ENCODE measurements at places on chromosomes 4 and X.

DNA sequence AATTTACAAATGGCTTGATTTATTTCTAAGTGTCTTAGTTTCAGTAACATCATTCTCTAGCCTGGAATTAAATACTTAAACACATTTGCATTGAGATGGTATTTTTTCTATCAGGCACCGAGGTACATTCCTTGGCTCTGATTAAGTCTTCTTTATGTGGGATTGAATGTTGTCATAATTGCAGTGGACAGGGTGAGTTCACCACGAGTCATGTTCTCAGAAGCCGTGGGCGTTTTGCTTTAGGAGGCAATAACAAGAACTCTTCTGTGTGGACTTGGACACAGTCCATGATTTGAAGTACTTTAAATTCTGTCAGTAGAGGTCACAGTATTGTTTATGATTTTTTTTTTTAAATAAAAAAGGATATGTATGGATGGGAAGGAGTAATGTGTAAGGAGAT, 57.1 kb upstream of the EFHC2 start:
- DNase-seq, result no peak

GRCh38 chrX:19121898-19122640, at the start of gene ADGRG2:
Gene ADGRG2 (minus strand): TSS chrX:19122468. CDS start chrX:19068834, 53,634 bp downstream.
- no peak for DNase-seq

DNA sequence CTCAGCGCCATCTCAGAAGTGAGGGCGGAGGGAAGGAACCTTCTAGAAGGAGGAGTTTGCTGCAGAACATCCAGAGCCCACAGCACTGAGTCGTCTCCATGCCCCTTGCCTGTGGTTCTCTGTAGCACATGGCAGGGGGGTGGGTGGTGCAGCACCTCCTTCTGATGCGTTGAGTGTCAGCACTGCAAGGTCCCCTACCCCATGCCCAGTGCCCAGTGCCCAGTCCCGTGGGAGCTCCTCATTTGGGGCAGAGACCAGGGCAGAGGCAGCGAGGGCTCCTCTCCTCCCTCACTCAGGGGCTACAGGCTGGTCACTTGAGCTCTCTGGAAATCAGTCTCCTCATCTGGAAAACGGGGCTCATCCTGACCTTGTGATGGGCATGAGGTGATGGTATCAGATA, 78.1 kb downstream of the HTRA3 start:
- no peak for DNase-seq

- DNase-seq, result no peak
Observed at GRCh38 chr4:76548704-76549103, 113.7 kb downstream of the SHROOM3 start.

DNA sequence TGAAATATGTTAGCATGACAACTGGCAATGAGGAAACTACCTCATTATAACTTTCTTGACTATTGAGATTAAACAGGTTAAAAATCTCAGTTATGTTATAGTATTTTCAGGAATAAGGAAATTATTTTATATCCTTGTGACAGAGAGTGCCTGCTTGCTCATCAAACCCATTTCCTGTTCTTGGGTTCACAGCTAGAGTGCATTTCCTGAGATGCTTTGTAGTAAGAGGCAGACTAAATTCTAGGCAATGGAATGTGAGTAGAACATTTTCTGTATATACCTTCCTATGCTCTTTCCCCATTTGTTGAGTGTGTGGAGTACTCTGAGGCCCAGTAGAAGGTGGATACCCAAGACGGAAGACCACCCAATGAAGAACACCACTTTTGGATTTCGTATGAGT, 96.9 kb upstream of the CASK start:
- no peak for DNase-seq

GRCh38 chr4:118354913-118355312, 2.1 kb upstream of the PRSS12 start:
- DNase-seq, result no peak

DNA sequence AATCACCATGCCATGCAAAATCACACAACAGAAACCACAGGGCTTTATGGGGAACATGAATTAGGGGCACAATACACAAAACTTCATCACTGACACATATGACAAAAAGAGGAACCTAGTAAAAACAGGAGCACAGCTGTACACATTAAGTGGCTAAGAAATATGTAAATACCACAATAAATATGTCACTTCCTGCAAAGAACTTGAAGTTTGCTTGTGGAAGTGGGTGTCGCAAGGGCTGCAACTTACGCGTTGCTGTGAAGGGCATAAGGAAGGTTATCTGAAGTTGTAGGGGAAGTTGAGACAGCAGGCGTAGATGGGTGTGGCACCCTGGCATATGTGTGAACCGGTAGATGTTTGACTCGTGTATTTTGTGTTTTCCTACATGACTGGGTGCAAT, 42.4 kb downstream of the CLCN4 start:
- DNase-seq, result no peak

GRCh38 chr4:149031399-149031798, 589.2 kb upstream of the NR3C2 start:
- no peak for DNase-seq

- DNase-seq, result peak; percentile 69
Observed at GRCh38 chr4:110196871-110197528, 1.4 kb downstream of the ELOVL6 start.

DNA sequence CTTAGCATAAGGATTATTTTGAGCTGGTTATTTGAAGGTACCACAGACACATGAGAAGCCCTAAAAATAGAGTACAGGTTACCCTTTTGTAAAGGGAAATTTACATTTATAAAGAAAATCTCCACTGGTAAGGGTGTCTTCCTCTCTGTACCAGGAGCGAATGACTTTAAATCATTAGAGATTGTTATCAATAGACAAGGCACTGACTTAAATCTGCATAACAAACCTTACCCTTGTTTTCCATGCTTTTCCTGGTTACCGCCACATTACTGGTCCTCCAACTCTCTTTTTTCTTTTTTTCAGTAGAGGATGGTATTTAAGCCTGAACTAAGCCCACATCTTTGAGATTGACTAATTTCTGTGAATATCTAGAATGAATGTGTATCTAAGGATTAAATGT, 129.8 kb downstream of the SLC7A11 start:
- DNase-seq, result no peak

GRCh38 chr4:138035781-138036258, 206.3 kb downstream of the SLC7A11 start:
- DNase-seq, result no peak

DNA sequence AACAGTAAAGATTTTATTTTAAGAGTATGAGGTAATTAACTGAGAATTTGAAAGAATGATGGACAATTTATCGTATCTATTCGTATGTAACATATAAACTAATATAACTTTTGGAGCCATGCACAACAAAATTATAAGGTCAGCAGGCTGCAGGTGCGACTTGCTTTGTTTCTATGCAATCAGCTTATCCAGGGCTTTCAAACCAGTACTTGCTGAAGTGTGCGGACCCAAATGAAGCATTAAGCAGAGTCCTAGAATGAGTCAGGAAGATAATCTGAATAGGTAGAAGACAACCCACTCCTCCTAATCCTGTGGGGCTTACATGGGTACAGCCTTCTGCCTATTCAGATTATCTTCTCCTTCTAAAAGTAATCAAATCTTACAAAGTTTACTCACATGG, 2.1 kb downstream of the NSD2 start:
- DNase-seq, result no peak

DNA sequence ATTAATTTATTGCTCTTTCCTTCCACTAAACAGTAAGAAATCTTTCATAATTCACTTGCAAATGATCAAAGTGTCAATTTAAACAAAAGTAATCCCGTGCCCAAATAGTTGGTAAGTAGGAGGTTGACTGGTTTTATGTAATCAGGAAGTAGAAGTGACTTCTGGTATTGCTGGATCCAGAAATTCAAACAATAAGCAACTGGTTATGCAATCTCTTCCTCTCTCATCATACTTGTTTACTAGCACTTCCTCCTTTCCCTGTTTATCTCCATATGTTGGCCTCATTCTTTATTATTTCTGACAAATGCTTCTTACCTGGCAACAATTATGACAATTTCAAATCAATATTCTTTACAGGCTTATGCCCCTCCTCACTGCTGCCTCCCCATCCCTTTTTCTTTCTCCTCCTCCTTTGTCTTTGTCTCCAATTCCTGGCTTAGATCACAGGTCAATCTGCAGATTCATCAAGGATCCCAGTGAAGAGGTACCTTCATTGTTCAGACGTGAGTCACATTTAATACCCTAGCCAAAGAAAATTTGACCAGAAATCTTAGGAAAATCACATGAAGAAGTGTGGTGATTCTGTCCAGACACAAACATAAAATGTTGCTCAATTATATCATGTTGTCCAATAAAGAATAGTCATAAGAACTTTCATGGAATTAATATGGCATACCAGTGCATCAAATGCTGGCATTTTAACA, 323.2 kb upstream of the PCDH7 start:
- no peak for DNase-seq

DNA sequence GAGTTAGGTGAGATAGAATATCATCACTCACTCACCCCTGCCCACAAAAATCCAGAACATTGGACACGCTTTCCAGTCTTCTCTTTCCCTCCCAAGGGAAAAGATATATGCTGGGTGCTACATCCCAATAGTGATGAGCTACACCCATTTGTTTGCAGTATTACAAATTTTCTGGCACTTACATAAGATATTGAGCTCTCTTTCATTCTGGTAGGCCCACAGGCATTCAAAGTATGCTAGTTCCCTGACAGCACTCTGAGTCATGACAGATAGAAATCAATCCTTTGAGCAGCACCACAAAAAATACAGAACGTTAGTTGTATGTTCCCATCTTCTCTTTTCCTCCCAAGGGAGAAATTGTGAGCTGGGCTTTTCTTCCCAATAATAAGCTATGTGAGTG, 477.6 kb upstream of the GRID2 start:
- no peak for DNase-seq

- no peak for DNase-seq
Observed at GRCh38 chrX:134388161-134389109, 71.5 kb upstream of the HPRT1 start.

- no peak for DNase-seq
Observed at GRCh38 chr4:73911746-73912145, 42.6 kb downstream of the CXCL1 start.

- DNase-seq, result no peak
Observed at GRCh38 chrX:66163447-66163846, 600 bp upstream of the HEPH start.

DNA sequence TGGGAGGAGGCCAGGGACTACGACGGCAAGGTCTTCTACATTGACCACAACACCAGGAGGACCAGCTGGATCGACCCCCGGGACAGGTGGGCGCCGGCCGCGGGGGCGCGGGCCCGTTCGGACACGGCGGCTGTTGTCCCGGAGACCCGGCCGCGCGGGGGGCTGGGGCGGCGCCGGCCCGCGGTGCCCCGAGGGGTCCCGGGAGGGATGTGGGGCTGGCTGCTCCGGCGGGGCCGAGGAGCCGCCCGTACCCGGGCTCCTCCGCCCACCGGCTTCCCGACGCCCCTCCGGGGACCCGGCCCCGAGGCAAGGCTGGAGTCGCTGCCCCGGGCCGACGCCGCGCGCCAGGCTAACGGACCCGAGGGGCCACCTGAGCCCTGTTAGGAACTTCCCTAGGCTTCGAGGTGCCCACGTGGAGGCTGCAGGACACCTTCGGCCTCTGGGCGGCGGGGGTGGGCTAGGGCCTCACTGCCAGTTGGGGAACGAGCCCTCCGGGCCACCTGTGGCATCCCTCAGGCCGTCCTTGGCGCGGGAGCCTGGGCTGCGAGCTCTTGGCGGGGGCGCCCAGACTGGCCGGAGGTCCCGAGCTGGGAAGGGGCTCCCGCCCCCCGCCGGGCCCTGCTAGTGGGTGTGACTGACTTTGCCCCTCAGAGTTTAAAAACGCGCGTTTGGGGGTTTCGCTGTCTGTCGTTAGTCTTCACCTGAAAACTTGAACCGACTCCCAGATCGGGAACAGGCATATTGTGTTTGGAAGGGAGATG, 660 bp downstream of the WWC2 start:
- peak; percentile 32 for DNase-seq

DNA sequence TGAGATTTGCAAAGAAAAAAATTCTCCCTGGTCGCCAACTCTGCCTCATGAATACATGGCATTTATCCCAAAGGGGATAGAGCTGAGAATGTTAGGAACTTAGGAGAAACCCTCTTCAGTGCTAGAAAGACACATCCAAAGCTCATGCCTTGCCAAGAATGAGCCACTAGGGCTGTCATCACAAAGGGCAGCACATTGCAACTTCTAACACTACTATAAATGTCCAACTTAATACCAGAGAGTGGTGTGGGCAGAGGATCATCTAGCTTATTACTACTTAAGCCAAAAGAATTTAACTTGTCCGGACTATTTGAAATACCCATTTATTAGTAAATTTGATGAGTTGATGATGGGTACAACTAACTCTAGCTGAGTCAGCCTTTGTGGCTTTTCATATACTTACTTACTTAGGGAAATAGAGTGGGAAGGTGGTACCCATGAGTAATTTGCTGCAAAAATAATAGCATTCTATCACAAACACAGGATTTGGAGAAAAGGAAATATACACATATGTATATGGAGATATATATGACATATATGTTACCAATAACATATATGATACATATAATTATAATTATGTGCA, 66.3 kb upstream of the GAB1 start:
- DNase-seq, result no peak

GRCh38 chr4:152206646-152207377, 329.1 kb downstream of the FBXW7 start:
- DNase-seq, result no peak

GRCh38 chr4:10622728-10623127, 61.8 kb downstream of the CLNK start:
- DNase-seq, result no peak

DNA sequence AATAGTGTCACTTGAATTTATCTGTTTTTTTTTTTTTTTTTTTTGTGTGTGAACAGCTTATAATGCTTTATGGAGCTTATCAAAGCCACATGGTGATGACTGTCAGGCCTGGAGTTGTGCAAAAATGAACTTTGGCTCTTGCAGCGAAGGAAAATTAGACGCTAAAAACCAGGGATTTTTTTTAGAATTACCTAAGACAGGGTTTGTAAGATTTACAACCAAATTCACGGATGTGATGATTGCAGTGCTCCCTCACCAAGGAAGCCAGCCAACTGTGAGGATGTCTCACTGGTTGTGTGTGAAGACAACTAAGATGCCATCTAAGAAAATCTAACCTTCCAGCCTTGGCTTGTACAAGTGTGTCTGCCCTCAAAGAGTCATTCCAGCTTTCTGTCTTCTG, 127.1 kb upstream of the SLC4A4 start:
- no peak for DNase-seq

- DNase-seq, result no peak
Observed at GRCh38 chr4:186740822-186741221, 17.2 kb upstream of the FAT1 start.

- DNase-seq, result no peak
Observed at GRCh38 chr4:76546759-76547742, 112.0 kb downstream of the SHROOM3 start.

DNA sequence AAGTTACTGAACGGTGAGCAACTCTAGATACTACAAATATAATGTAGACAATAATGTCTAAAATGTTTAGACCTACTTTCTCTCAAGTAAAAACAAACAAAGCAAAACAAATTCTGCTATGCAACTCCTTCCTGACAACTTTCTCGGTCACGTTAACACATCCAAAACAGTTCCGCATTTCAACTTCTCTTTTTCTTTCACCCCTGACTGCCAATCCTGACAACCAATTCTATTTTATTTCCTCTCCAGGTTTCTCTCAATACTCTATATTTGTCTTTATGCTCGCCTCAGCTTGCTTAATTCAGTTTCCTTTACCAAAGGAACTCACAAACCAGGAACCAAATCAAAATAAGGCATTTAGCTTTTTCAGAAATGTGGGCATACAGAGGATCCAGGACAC, 513.0 kb downstream of the FSTL5 start:
- no peak for DNase-seq

Data from activated T-cell treated with anti-CD3 and anti-CD28 coated beads, Interleukin-2, amount 50 U/mL, for 1 hour (primary cell).